Lung (tissue), 17 donors: ENCODE measurements at places on chromosomes 7 and 10. TPM values are rescaled to one million over a fixed set of nuclear protein-coding genes. Genes with fewer than 3 reads are reported as not detected.

GIMAP4 gene
- 49.0 TPM for total RNA-seq

ANKRD2 gene
- 3.1 TPM for total RNA-seq

CRHR2 gene
- 0.20 TPM for total RNA-seq

MMD2 gene
- total RNA-seq, result not detected

GET4 gene
- 34.1 TPM for total RNA-seq

SKIDA1 gene
- total RNA-seq, result 1.6 TPM

PIP4K2A gene
- total RNA-seq, result 37.0 TPM

SEC31B gene
- 9.0 TPM for total RNA-seq

GNA12 gene
- total RNA-seq, result 51.9 TPM
